Large intestine (tissue), 12 donors: ENCODE measurements at places on chromosomes 1 and 21. TPM values are rescaled to one million over a fixed set of nuclear protein-coding genes. Genes with fewer than 3 reads are reported as not detected.
A peak's percentile ranks its signal among the peaks of the same experiment; 100 is the strongest.

GRCh38 chr1:186487163-186487562 is 26.2 kb upstream of the PDC start:
- no peaks in the 10 kb centered on the region for H3K36me3 ChIP-seq
- DNase-seq = no peak
- H3K27me3 ChIP-seq = no peaks in the 10 kb centered on the region
- H3K4me3 ChIP-seq = no peak overlapping the region

DNA sequence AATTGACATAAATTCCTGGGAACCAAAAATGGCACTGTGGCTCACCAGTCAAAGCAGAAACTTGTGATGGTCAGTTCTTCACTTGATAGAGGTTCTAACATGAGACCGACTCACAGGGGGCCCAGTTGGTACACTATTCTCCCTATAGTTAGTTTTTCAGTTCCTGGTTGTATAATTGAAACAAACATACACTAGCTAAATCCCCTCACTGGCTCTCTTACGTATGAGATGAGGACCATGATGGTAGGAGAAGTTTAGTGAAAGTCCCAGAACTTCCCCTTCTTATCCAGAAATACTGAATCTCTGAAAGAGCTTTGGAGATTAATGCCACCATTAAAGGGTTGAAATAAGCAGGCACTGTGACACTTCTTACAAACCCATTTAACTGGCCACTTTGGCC is 2.8 kb upstream of the S100B start:
- no peak for DNase-seq
- no peak overlapping the region for H3K27ac ChIP-seq
- H3K27me3 ChIP-seq = peaks cover 3% of the 10 kb centered on the region
- no peaks in the 10 kb centered on the region for H3K4me1 ChIP-seq
- no peaks in the 10 kb centered on the region for H3K36me3 ChIP-seq

DNA sequence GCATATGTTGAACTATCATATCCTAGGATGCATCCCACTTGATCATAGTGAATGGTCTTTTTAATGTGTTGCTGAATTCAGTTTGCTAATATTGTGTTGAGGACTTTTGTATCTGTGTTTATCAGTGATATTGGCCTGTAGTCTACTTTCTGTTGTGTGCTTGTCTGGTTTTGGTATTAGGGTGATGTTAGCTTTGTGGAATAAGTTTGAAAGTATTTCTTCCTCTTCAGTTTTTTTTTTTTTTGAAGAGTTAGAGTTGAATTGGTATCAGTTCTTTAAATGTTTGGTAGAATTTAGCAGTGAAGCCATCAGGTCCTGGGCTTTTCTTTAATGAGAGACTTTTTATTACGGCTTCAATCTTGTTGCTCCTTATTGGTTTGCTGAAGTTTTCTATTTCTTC is 162.3 kb downstream of the VAV3 start:
- no peak overlapping the region for H3K27ac ChIP-seq
- no peaks in the 10 kb centered on the region for H3K4me1 ChIP-seq
- no peaks in the 10 kb centered on the region for H3K27me3 ChIP-seq
- H3K36me3 ChIP-seq = no peaks in the 10 kb centered on the region
- H3K4me3 ChIP-seq = no peak overlapping the region

- H3K4me3 ChIP-seq = no peak overlapping the region
- no peaks in the 10 kb centered on the region for H3K27me3 ChIP-seq
- no peak overlapping the region for H3K27ac ChIP-seq
- H3K4me1 ChIP-seq = no peaks in the 10 kb centered on the region
- no peaks in the 10 kb centered on the region for H3K36me3 ChIP-seq
Measured at GRCh38 chr1:6998267-6998666, 213.0 kb downstream of the CAMTA1 start.

- no peaks in the 10 kb centered on the region for H3K27me3 ChIP-seq
- H3K27ac ChIP-seq = peak overlapping the region; percentile 83
- DNase-seq = peak; percentile 60
- H3K4me3 ChIP-seq = no peak overlapping the region
Measured at GRCh38 chr1:78142736-78143135, 97.0 kb downstream of the GIPC2 start.

DNA sequence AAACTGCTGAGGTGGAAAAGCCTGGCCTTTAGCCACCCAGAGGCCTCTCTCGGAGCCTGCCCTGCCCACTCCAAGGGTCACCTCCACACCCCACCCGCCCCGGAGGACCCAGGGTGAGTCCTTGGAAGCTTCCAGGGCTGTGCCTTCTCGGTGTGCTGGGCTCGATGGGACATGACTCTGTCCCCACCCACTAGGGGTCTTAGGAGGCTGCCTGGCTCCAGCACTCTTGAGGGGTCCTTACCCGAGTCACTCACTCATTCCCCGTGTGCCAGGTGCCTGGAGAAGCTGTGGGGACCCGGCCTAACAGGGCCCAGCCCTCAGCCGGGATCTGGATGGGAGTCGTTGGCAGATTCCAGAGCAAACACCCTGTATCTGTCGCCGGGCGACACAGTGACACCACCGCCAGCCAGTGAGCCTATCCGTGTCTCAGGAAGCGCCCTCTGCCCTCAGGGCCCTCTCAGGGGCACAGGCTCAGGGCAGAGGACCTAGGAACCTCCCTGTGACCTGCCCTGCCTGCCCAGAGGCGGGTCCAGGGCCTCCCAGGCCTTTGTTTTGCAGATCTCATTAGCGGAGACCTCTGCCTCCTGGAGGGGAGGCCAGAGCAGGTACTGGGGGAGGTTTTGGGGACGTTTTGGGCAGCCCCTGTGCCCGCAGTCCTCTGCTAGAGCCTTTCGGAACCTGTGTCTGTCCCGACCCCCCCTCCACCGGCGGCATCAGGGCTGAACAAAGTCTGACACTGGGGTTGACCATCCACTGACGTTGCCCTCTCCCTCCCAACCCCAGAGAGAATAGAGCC is 3.1 kb upstream of the PRKCZ start:
- H3K27ac ChIP-seq = peak overlapping the region; percentile 99
- H3K4me1 ChIP-seq = peaks cover 57% of the 10 kb centered on the region
- peaks cover 19% of the 10 kb centered on the region for H3K27me3 ChIP-seq
- no peaks in the 10 kb centered on the region for H3K36me3 ChIP-seq
- peak overlapping the region; percentile 23 for H3K4me3 ChIP-seq

The SDHC gene
- 194 TPM for polyA plus RNA-seq

The SLC30A10 gene
- 24.3 TPM for polyA plus RNA-seq

The FCGR3B gene
- 0.04 TPM for polyA plus RNA-seq

The AIM2 gene
- polyA plus RNA-seq = 0.93 TPM

The BTG3 gene
- 39.4 TPM for polyA plus RNA-seq

The RPE65 gene
- polyA plus RNA-seq = 1.2 TPM
